ENCODE measurements at places on chromosomes 16 and 17. TPM values are rescaled to one million over a fixed set of nuclear protein-coding genes. Genes with fewer than 3 reads are reported as not detected.

The MLST8 gene
- 55.8 TPM for polyA plus RNA-seq

- no peak for DNase-seq
Measured at GRCh38 chr16:21037736-21038135, 112.9 kb downstream of the DNAH3 start.

GRCh38 chr17:46031440-46031839 is 32.4 kb downstream of the STH start:
- no peak for DNase-seq

The NHERF2 gene
- 82.6 TPM for polyA plus RNA-seq

The TNFRSF13B gene
- polyA plus RNA-seq: not detected

GRCh38 chr16:87806641-87807546 is 41.1 kb upstream of the KLHDC4 start:
- DNase-seq: no peak

DNA sequence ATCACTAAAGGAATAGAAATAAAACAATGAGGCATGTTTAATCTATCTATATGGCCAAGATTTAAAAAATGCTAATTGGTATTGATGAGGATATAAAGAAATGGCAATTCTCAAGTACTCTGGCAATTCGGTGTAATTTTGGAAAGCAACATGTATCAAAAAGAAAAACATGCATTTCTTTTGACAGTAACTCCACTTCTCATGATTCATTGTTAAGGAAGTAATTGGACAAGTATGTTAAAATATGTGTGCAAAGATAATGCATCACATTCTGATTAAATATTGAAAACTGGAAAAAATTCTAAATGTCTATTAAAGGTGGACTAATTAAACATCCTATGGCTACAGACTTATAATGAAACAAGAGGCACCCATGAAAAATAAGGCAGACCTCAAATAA is 81.2 kb downstream of the CREBBP start:
- no peak for DNase-seq

DNA sequence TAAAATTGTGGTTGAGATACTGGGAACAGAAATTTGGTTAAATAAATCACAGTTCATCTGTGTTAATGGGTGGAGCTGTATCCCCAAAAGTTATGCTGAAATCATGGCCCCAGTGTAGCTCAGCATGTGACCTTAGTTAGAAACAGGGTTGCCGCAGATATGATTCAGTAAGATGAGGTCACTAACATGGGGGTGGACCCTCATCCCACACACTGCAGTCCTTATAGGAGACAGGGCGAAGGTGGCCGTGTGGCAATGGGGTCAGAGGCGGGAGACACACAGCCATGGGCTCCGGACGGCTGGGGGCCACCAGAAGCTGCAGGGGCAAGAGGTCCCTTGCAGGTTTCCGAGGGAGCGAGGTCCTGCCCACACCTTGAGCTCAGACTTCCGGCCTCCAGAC is 10.7 kb downstream of the GALNS start:
- DNase-seq: no peak

- no peak for DNase-seq
Measured at GRCh38 chr17:28623696-28624095, 9.7 kb upstream of the RSKR start.

DNA sequence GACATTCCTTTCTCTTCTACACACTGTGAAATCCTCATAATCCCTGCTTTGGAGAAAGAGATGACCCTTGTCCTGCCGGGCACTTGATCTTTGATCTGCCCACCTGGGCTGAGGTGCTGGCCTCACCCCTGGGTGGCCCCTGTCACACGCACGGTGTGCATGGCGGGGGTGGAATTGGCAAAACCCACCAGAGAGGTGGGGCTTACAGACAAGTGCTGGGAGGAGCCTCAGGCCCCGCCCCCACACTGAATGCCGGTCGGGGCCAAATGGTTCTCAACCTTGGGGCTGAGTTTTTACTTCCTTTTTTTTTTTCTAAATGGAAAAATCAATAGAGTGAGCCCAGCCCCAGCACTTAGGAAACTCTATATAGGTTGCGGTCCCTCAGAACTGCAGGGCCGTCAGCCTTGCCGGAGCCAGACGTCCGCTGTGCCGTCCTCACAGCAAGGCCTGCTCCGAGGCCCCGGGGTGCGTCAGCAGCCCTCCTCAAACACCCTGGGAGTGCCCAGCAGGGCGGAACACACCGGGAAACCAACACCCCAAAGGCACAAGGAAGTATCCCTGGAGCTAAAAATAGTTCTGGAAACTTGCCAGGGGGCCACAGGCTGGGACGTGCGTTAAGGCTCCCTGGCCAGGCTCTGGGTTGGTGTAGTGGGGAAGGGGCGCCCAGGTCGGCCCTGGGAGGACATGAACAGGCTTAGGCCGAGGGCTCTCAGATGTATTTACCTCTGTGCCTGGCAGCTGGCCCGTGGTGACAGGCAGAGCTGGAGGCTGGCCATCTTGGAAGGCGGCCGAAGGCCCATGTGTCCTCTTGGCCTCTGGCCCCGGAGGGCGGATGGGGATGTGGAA is 11.0 kb downstream of the GPRC5C start:
- DNase-seq: no peak

GRCh38 chr17:49910094-49910857 is 58.7 kb upstream of the DLX4 start:
- no peak for DNase-seq

GRCh38 chr16:234468-235305 is at the start of gene FAM234A:
FAM234A (plus strand) TSS chr16:234821; CDS start chr16:254414, 19,593 bp downstream.
- peak; percentile 93 for DNase-seq

GRCh38 chr16:87060034-87060986 is 256.9 kb downstream of the C16orf95 start:
- DNase-seq: peak; percentile 73

- DNase-seq: no peak
Measured at GRCh38 chr16:53821957-53822625, 118.1 kb downstream of the FTO start.

- no peak for DNase-seq
Measured at GRCh38 chr17:80882926-80883685, 108.5 kb upstream of the CHMP6 start.

DNA sequence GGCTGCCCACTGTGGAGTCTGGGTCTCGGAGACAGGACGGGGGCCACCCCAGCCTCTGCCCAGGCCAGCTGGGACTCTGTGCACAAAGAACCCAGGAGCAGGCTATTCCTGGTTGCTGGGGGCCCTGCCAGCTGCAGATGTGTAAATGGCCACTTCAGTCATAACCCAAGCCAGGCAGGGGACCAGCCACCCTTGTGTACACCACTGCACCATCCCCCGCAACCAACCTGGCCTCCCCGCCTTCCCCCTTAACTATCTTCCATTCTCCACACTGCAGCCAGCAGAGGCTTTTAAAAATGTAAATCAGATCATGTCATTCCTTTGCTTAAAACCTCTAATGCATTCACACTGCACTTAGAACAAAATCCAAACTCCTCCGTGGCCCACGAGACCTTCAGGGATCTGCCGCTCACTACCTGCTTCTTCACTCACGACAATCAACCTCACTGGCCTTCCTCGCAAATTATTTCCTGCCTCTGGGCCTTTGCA is 28.3 kb downstream of the RTN4RL1 start:
- no peak for DNase-seq

DNA sequence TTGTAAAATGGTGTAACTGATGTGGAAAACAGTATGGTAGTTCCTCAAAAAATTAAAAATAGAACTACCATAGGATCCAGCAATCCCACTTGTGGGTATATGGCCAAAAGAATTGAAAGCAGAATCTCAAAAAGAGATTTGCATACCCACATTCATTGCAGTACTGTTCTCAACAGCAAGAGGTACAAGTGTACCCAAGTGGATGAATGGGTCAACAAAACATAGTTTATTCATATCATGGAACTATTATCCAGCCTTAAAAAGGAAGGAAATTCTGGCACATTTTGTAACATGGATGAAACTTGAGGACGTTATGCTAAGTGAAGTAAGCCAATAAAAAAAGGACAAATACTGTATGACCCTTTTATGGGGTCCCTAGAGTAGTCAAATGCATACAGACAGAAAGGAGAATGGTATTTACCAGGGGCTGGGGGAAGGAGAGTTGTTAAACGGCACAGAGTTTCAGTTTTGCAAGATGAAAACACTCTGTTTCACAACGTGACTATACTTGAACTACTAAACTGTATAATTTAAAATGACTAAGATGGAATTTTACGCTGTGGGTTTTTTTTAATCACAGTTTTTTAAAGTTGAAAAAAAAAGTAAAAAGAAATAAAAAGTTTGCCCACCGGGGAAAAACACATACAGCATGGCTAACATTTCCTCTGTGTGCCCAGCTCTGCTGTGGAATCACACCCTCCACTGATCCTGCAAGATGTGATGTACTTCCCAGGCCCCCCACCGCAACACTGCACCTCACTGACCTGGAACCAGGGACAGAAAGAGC is 6.1 kb downstream of the TVP23A start:
- no peak for DNase-seq

DNA sequence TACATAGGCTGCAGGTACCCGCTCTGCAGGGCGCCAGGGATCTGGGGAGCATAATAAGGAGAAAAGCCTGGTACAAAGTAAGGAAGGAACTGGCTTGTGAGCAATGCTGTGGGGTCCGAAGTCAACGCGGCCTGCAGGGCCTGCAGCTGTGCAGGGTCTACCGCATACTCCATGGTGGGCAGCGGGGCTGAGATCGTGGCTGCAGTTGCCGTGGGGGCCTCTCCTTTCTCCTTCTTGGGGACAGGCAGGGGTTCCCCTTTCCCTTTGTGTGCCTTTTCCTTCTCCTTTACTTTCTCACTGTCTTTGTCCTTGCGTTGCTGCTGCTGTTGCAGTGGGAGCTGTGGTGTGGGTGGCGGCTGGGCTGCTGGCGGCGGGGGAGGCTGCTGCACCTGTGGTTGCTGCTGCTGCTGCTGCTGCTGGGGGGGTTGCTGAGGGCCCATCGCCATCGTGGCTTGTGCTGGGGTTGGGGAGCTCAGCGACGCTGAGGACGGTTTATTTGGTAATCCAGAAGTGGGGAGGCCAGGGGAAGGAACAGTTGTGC is 259.6 kb downstream of the ZFHX3 start:
- DNase-seq: no peak

GRCh38 chr17:64160378-64160777 is 30.4 kb upstream of the ERN1 start:
- no peak for DNase-seq

DNA sequence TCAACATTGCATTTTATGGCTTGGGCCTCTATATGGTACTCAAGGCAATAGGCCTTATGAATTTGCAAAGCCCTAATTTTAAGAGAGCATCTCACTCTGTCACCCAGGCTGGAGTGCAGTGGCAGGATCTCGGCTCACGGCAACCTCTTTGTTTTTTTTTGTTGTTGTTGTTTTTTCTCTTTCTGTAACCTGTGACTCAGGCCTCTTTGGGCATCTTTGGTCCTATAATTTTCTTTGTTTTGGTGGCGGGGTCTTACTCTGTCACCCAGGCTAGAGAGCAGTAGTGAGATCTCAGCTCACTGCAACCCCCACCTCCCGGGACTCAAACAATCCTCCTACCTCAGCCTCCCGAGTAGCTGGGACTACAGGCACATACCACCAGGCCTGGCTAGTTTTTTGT is 21.8 kb upstream of the HERPUD1 start:
- no peak for DNase-seq

The WSB1 gene
- 302 TPM for polyA plus RNA-seq

DNA sequence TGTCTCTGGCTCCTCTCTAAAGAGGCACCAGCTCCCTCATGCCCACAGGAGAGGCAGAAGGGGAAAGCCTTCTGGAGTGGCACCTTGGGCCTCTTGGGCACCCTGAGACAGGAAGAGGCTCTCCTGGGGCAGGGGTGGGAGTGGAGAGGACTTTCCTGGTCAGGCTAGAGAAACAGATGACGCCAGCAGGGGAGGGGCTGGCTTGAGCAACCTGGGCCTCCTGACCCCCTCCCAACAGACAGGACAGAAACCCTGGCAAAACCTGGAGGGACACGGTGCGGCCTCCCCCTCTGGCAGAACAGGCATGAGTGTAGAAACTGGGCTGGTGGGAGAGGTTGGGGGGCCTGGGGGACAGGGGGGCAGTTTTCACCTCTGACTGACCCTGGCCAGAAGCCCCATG is 6.1 kb downstream of the SMIM5 start:
- no peak for DNase-seq

Data from renal cortex interstitium (tissue), 15 donors.